ENCODE measurements at places on chromosomes 3 and 15.

GRCh38 chr3:187827723-187828122 lies 82.5 kb upstream of the BCL6 start:
- no peaks in the 10 kb centered on the region for H3K27me3 ChIP-seq
- H3K4me3 ChIP-seq, result no peak overlapping the region
- no peaks in the 10 kb centered on the region for H3K4me1 ChIP-seq
- no peaks in the 10 kb centered on the region for H3K36me3 ChIP-seq
- H3K27ac ChIP-seq, result no peak overlapping the region
- ATAC-seq, result no peak

- ATAC-seq, result no peak
- no peaks in the 10 kb centered on the region for H3K36me3 ChIP-seq
- no peak overlapping the region for H3K4me3 ChIP-seq
Observed at GRCh38 chr3:148092624-148093347, 604.9 kb upstream of the AGTR1 start.

DNA sequence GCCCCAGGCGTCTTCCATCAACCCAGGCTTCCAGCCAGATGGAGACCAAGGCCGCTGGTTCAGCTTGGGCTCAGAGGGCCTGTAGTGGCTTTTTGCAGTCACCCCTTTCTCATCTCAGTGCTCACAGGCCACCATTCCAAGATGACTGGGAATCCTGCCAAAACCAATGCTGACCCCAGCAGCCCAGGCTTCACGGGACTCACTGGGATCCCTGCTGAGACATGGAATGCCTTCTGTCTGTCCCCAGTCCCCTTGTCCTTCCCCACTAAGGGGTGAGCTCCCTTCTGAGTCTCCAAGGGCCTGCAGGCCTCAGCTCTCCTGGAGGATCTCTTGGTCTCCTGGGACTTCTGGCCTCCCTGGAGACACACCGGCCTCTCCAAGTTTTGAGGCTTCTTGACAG lies 77.4 kb upstream of the SEC13 start:
- H3K27me3 ChIP-seq, result no peaks in the 10 kb centered on the region
- no peak for ATAC-seq
- no peak overlapping the region for H3K4me3 ChIP-seq

DNA sequence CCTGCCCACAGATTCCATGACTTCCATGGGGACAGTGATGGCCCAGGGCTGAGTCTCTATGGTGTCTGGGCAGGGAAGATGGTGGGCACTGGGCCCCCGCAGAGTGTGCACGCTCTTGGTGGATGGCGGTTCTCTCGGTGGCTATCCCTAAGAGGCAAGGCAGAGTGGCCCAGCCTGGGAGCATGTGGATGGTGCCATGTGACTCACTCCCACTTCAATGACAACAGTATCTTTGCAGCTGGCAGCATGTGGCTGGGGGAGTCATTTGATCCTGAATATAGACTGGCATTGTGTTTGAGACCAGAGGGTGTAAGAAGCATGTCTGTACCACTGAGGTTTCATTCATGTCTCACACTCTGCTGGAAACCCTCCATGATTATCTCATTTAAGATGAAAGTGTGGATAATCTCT lies 101.2 kb downstream of the CORO2B start:
- H3K36me3 ChIP-seq, result no peaks in the 10 kb centered on the region
- no peaks in the 10 kb centered on the region for H3K4me1 ChIP-seq
- H3K27ac ChIP-seq, result no peak overlapping the region
- H3K4me3 ChIP-seq, result no peak overlapping the region
- no peak for ATAC-seq

- H3K36me3 ChIP-seq, result no peaks in the 10 kb centered on the region
- ATAC-seq, result no peak
- no peaks in the 10 kb centered on the region for H3K4me1 ChIP-seq
- no peaks in the 10 kb centered on the region for H3K27me3 ChIP-seq
- no peak overlapping the region for H3K27ac ChIP-seq
Observed at GRCh38 chr3:147299656-147300055, 106.7 kb downstream of the ZIC4 start.
